Frontal cortex (tissue), 4 donors: ENCODE measurements at places on chromosomes 3 and 15. TPM values are rescaled to one million over a fixed set of nuclear protein-coding genes. Genes with fewer than 3 reads are reported as not detected.

Gene SENP5
- total RNA-seq = 75.0 TPM

Gene CX3CR1
- total RNA-seq = 7.3 TPM

Gene STRIT1
- 0.82 TPM for total RNA-seq

Gene WDR93
- 0.41 TPM for total RNA-seq

Gene HAPLN3
- 4.1 TPM for total RNA-seq

Gene ATRIP
- total RNA-seq = 7.3 TPM

Gene KCNAB1
- 31.4 TPM for total RNA-seq

Gene SKOR1
- 0.41 TPM for total RNA-seq

Gene CCR9
- total RNA-seq = 0.41 TPM

Gene LINGO1
- total RNA-seq = 32.6 TPM

Gene PTH1R
- 2.0 TPM for total RNA-seq

Gene ITIH1
- total RNA-seq = not detected

Gene ITGB5
- total RNA-seq = 20.4 TPM

Gene MUC20
- 2.0 TPM for total RNA-seq

Gene NEK10
- total RNA-seq = 28.1 TPM

Gene CHAC1
- 2.9 TPM for total RNA-seq

Gene COL6A5
- under 0.01 TPM for total RNA-seq

Gene DALRD3
- total RNA-seq = 51.4 TPM

Gene SERPINI2
- total RNA-seq = 0.41 TPM

Gene PLSCR5
- total RNA-seq = under 0.01 TPM

Gene NCBP2
- 91.3 TPM for total RNA-seq

Gene LYZL4
- not detected for total RNA-seq

Gene CCR3
- total RNA-seq = not detected

Gene SAMMSON
- not detected for total RNA-seq

Gene CACNA2D2
- 2.4 TPM for total RNA-seq

Gene CAMK1
- total RNA-seq = 69.7 TPM

Gene GPR176
- 31.4 TPM for total RNA-seq

Gene UBL7
- total RNA-seq = 28.9 TPM

Gene TMEM108
- total RNA-seq = 18.3 TPM

Gene GOLGA6A
- total RNA-seq = under 0.01 TPM

Gene ITPKA
- total RNA-seq = 1.6 TPM

Gene ZNF710
- total RNA-seq = 6.5 TPM

Gene SLC12A1
- total RNA-seq = 1.6 TPM

Gene CDHR4
- total RNA-seq = not detected

Gene EXD1
- total RNA-seq = 1.2 TPM

Gene BTLA
- under 0.01 TPM for total RNA-seq

Gene AAGAB
- 40.4 TPM for total RNA-seq

Gene XCR1
- total RNA-seq = not detected

Gene GOLGA8R
- 0.82 TPM for total RNA-seq

Gene GPR149
- 7.7 TPM for total RNA-seq

Gene CERS3
- total RNA-seq = 0.41 TPM

Gene STXBP5L
- total RNA-seq = 11.0 TPM

Gene GOLIM4
- total RNA-seq = 17.5 TPM

Gene RETNLB
- not detected for total RNA-seq

Gene REC114
- total RNA-seq = not detected

Gene HRH1
- 2.0 TPM for total RNA-seq

Gene SLC24A5
- total RNA-seq = 0.41 TPM

Gene MNS1
- 1.2 TPM for total RNA-seq

Gene PLA2G4D
- total RNA-seq = under 0.01 TPM

Gene SLC9C1
- 0.41 TPM for total RNA-seq

Gene C3orf49
- total RNA-seq = not detected

Gene ZNF280D
- 113 TPM for total RNA-seq

Gene EPHB3
- total RNA-seq = 5.7 TPM

Gene CILP
- 0.41 TPM for total RNA-seq

Gene NR2E3
- not detected for total RNA-seq

Gene HACL1
- 33.4 TPM for total RNA-seq

Gene NLGN1
- total RNA-seq = 59.1 TPM
